ENCODE measurements at places on chromosomes 5 and 9. TPM values are rescaled to one million over a fixed set of nuclear protein-coding genes. Genes with fewer than 3 reads are reported as not detected.

- DNase-seq = no peak
Observed at GRCh38 chr5:109959652-109960051, 269.9 kb downstream of the MAN2A1 start.

DNA sequence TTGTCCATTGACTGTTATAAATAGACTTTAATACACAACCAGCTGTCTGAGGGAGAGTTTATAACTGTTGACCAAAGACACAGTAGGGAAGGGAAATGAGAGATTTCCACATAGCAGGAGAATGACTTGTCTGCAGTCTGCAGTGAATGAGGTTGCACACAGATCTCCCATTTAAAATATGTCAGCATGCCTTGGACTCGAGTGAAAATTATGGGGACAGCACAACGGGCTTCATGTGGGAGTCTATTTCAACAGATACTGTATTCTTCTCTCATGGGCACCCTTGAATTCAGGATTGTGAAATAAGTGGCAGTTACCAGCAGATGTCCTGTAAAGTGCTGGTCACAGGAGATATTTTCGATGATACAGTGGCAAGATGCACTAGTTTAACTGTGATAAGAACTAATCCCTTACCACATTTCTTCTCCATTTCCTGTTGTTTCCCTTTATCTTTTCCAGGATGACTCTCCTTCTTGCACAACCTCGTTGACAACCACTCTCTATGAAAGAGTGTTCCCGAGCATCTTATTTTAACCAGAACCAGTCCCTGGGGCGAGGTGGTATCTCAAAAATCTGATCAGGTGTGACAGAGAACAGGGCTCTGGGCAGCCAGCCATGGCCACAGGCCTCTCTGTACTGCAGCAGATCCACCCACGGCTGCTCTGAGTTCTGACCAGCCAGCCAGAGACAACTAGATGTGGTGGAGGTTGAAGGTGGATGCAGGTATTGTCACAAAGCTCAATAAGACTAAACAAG lies 51.5 kb upstream of the MAP3K1 start:
- DNase-seq = no peak

DNA sequence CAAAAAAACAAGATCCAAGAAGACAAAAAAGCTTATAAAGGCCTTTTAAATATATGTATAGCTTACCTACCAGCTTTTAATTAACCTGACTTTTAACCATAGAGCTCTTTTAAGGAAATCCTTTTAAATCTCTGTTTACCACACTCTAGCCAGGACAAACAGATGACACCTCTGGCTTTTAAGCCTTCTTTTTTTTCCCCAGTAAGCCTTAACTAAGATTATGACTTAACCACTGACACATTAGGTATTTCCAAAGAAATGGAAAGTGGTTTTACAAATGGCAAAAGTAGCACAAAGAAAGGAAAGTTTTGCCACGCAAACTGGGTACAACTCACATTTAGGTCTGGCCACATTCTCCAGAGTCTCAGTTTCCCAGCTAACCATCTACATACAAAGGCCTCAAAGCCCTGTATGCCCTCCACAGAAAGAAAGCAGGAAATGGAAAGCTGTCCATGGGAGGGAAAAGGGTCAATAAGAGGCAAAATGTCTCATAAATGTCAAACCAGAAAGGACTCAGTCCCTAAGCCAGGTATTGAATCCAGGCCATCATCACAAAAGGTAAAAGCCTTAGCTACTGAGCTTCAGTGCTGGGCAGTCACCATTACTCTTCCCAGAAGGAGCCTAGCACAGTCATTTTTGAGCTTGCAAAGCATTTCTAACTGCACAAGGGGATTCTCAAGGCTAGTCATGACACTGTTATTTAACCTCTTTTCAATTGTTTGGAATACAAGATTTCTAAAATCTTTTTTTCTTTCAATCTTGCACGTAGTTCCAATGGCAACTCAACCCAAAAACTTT lies 19.7 kb downstream of the TMEM161B start:
- no peak for DNase-seq

DNA sequence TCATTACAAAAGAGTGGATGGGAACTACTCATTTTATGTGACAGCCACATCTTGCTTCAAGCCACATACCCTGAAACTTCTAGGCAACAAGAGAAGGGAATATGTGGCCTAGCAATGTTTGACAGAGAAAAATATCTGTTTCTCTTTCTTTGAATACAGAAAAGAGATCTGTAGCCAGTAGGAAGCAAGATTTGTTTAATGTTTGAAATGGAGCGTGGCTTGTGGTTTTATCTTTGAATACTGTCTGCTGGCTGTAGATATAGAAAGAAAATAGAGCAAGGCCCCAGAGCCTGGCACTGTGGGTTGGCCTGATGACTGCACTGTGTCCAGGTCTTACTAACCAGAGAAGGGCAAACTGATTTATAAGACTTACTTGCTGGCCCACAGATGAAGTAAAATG lies 133.8 kb downstream of the ARHGEF28 start:
- peak; percentile 5 for DNase-seq

- DNase-seq = no peak
Observed at GRCh38 chr5:3302228-3302627, 293.4 kb upstream of the IRX1 start.

DNA sequence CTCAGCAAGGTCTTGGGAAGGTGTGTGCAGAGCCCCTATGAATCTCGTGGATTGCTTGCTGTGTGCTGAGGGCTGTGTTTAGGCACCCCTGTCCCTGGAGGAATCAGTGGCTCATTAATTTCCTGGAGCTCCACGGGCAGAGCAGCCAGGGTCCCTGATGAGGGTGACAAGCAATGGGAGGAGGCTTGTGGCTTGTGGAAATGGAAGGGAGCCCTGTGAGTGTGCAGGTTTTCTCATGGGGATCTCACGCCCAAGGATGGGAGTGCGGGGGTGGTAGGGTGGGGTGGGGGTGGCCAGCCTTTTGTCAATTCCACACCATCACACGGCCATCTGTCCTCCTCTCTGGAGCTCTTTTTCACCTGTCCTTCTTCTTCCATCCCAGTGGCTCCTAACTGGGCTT lies 25.3 kb downstream of the PHF2 start:
- no peak for DNase-seq

- no peak for DNase-seq
Observed at GRCh38 chr5:91128604-91129003, 254.5 kb downstream of the ARRDC3 start.

GRCh38 chr5:61467766-61468482 lies 135.9 kb downstream of the ZSWIM6 start:
- no peak for DNase-seq

- DNase-seq = no peak
Observed at GRCh38 chr9:132578367-132578932, 4.0 kb upstream of the BARHL1 start.

- DNase-seq = no peak
Observed at GRCh38 chr9:112158656-112159367, 16.3 kb downstream of the SUSD1 start.

GRCh38 chr9:100890321-100890720 lies 138.2 kb upstream of the PLPPR1 start:
- no peak for DNase-seq

DNA sequence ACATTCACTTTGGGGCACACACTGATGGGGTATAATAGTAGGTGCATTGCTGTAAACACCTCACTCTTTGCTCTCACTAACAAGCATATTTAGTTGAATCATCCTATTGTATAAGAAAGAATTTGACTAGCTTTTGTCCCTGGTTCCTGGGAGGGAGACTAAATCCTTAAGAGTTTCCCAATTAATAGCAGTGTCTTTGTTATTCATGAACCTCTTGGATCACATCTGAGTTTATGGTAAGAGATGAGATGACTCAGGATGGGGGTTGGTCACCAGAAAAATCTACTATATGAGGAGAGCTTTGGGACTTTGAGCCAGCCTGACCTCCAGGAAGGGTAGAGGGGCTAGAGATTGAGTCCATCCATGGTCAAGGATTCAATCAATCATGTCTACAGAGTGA lies 56.8 kb downstream of the PUM3 start:
- DNase-seq = no peak

DNA sequence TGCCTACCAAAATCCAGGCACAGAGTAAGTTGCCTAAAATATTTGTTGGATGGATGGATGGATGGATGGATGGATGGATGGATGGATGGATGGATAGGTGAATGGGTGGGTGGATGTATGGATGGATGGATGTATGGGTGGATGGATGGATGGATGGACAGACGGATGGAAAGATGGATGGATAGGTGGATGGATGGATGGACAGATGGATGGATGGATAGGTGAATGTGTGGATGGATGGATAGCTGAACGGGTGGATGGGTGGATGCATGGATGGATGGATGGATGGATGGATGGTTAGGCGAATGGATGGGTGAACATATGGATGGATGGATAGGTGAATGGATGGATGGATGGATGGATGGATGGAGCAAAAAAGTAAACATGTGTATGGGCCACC lies 131.9 kb downstream of the GABBR2 start:
- DNase-seq = no peak

- no peak for DNase-seq
Observed at GRCh38 chr5:172881691-172882370, 47.8 kb downstream of the ERGIC1 start.

GRCh38 chr5:93422652-93423280 lies 158.3 kb downstream of the NR2F1-AS1 start:
- DNase-seq = no peak

GRCh38 chr5:76202182-76202581 lies 119.0 kb downstream of the SV2C start:
- DNase-seq = no peak

- no peak for DNase-seq
Observed at GRCh38 chr9:126303488-126303887, 23.1 kb upstream of the MVB12B start.

DNA sequence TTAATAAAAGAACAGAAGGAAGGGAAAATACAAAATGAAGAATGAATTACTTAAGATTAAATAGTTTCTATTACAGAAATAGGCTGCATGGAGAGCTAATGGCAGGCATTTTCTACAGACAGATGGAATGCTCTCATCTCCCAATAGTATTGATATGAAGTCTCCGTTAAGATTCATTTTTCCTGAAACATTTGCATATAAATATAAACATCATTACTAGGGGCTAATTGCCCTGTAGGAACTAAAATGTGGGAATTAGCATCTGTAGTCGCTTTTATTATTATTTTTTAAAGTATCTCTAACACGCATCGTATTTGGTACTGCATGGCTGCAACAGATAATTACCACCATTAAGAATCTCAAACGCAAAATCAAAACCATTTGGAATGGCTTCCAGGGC lies 2275.5 kb downstream of the MAT2B start:
- no peak for DNase-seq

DNA sequence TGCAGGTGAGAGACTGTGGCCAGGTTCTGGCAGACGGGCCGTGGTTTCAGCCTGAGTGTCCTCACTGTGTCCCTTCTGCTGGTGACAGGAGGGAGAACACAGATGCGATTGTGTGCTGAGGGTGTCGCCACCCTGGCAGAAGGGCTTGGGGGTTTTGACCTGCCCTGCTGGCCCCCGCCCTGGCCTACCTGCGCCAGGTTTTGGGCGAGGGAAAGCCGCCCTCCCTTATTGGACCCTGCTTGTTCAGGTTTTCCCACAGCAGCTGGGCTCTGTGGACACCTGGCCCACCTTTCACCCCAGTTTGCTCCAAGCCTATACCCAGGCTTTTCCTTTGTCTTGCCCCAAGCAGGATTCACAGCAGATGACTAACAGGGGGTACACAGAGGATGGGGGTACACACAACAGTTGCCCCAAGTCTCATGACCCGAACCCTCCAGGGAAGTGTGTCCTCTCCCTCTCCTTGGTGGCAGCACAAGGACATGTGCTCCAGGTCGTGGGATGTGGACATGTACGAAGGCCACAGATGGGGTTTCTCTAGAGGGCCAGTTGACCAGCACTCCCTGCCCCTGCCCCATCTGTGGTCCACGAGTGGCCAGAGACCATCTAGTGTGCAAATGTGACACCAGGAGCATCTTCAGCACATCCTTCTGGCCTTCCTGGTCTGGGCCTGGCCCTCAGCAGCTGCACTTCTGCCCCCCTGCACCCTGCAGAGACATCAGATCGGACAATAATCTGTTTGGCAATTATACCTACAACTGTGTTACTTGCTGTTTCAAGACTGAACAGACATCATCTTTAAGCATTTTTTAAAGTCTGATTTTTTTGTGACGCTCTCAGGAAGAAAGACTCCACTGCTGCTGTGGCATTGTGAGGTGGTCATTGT lies 265.8 kb upstream of the IRX4 start:
- DNase-seq = no peak

DNA sequence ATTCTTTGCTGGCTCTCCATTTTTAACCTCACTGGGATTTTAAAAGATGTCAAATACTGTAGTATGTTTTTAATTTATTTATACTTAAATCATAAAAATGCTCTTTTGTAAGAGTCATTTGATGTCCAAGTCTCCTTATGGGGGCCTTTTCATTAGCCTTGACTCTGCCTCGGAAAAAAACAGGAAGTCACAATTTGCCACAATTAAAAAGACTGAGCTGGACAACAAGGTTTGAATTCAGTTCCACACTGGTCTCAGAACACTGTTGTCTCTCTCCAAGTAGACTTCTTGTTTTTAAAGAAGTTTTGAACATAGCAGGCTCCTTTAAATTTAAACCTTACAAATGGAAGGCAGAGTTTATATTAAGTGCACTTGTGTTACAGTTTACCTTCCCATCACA lies 444.2 kb downstream of the ACTL7B start:
- DNase-seq = no peak

- DNase-seq = no peak
Observed at GRCh38 chr5:125870256-125870655, 553.0 kb upstream of the GRAMD2B start.

GRCh38 chr9:3047912-3048311 lies 204.0 kb upstream of the PUM3 start:
- no peak for DNase-seq

DNA sequence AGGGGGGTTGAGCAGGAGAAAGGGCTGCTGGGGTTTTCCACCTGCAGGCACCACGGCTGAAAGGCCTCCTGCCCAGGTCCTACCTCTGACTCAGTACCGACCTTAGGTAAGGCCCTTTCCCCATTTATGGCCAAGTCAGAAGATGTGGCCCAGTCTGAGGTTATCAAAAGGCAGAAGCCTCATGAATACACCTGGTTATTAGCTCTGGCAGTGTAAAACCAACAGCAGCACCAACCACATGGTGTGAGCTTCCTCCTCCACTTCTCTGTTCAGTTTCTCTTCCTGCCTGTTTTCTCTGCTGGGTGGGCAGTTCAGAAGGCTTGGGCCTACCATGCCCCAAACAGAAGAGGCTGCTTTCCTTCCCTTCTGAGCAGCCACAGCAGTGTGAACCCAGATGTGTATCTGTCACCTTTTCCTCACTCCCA lies 86.9 kb downstream of the UGCG start:
- DNase-seq = no peak

Gene ARID3C
- 0.09 TPM for total RNA-seq

Gene WDR38
- 0.14 TPM for total RNA-seq

Gene SH3TC2
- 0.24 TPM for total RNA-seq

Gene FOXD4L6
- total RNA-seq = 0.09 TPM

Gene PCDHGC3
- 5.5 TPM for total RNA-seq

Gene HTR4
- not detected for total RNA-seq

Gene PCDHAC2
- 0.38 TPM for total RNA-seq

Gene MARCOL
- not detected for total RNA-seq

Gene EQTN
- 0.05 TPM for total RNA-seq

Gene TRIM36
- 1.8 TPM for total RNA-seq

Gene OR1Q1
- not detected for total RNA-seq

Gene SLC34A1
- 0.05 TPM for total RNA-seq
